ENCODE measurements at places on chromosomes 1 and 21. TPM values are rescaled to one million over a fixed set of nuclear protein-coding genes. Genes with fewer than 3 reads are reported as not detected.

DNA sequence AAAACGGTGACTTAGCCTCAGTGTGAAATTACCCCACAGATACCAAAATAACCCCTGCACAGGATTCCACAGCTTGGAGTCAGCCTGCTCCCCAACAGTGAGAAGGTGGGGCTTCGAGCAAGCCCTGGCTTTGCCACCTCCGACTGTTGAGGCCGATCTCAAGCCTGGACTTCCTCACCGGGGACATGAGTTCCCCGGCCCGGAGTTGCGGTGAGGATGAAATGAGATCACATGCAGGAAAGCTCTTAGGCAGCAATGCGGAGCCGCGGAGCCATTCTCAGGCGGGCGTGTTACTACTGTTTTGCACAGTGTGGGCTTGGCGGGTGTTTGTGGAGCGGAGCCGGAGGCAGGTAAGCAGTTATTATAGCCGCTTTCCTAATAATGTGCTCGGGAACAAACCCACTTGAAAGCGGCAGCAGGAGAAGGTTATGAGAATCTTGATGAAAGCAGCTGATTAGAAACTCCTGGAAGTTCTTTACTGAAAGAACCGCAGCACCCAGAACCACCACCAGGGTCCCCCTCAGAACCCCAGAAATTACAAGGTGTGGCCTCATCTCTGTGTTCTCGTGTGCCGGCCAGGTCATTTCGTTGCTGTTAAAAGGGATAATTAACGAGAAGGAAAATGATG is 3.9 kb upstream of the CLSTN1 start:
- peak; percentile 54 for DNase-seq

GRCh38 chr1:232553050-232553754 is 76.7 kb downstream of the SIPA1L2 start:
- peak; percentile 9 for DNase-seq

- DNase-seq: no peak
Observed at GRCh38 chr1:30761381-30762151, 4.0 kb upstream of the LAPTM5 start.

GRCh38 chr1:21552715-21553114 is 43.5 kb downstream of the ALPL start:
- DNase-seq: no peak

GRCh38 chr1:44672961-44673674 is 1.2 kb downstream of the TMEM53 start:
- no peak for DNase-seq

- DNase-seq: no peak
Observed at GRCh38 chr1:182335771-182336566, 55.6 kb downstream of the GLUL start.

- DNase-seq: no peak
Observed at GRCh38 chr1:211548321-211549091, 30.5 kb downstream of the SLC30A1 start.

DNA sequence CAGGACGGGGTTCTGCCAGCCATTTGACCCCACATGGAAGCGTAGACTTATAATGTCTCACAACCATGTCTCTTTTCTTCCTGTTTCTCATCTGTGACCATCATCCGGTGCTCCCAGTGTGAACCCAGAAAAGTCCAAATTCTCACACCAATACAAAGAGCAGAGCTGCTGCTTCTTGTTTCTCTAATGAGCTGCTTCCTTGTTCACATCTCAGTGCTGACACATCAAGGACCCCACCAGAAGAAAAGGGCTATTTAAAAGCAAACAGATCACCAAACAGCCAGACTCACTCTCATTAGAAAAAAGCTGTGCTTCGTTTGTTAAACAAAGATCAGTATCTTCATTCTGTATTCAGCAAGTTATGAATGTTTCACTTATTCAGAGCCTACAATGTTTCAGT is 835 bp upstream of the LCE1D start:
- no peak for DNase-seq

DNA sequence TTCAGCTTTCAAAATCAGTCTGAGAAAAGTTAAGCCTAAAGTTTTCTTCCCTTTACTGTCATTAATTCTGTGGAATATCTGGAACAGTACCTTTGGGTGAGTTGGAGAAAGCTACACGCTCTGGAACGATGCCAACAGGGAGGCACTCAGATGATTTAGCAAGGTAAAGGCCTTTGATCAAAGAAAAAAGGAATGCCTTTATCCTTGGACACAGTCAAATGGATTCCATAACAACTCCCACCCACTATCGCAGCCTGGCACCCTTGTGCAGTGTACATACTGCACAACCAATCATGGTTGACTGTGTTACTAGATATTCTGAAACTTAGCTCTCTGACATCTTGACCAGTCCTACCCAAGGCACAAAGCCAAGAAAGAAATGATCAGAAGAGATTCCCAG is 218.7 kb downstream of the PATJ start:
- DNase-seq: no peak

DNA sequence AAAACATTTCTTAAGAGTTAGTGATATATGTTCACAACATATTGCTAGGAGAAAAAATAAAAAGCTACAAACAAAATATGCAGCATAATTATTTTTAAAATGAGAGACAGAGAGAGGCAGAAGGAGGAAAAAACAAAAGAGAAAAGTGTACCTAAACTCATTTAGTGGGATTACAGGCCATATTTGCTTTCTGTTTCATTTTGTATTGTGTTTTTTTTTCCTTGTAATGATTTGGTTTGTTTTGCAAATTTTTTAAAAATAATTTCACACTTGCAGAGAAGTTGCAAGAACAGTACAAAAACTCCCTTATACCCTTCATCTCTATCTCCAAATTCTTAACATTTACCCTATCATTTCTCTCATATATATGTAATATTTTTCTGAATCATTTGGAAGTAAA is 65.0 kb downstream of the LBR start:
- no peak for DNase-seq

GRCh38 chr1:119139403-119139802 is 1.1 kb downstream of the WARS2 start:
- no peak for DNase-seq

GRCh38 chr1:46412893-46413595 is 18.9 kb downstream of the FAAH start:
- no peak for DNase-seq

DNA sequence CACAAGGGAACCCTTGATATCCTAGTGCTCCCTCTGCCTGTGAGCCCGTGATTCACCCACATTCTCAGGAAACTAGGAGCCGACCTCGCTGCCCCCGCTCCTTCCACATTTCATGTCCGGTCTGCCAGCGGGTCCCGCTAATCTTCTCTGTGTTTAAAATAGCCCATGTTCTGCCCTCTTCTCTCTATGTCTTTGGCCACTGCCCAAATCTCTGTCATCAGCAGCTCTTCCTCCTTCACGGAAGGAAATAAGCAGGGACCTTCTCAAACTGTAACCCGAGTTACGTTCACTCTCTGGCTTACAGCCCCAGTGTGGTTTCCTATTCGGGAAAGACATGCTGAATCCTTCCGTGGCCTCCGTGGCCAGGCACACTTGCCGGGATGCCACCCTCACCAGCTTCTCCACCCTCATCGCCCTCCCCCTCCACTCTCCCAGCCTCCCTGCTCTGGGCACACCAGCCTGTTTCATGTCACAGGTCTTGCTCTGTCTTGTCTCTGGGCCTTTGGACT is 21.1 kb upstream of the UBXN10 start:
- DNase-seq: no peak

DNA sequence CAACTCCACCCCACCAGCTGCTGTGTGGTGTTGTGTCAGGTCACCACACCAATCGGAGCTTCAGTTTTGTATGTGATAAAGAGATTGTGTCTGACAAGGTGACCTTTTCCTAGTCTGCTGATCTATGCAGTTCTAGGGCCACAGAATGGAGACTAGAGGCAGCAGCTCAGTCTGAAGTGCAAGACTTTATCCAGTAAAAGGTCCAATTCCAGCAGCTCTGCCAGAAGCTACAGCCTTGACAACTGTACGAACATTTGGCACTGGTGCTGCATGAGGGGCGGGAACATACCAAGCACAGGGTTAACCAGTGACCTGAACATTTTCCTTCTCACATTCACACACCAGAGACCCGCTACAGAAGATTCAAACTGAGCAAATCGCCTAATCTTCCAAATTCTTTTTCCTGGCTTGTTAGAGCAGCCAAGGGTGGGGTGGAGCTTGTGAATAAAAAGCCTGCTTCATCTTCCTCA is 9.3 kb downstream of the FMO1 start:
- no peak for DNase-seq

DNA sequence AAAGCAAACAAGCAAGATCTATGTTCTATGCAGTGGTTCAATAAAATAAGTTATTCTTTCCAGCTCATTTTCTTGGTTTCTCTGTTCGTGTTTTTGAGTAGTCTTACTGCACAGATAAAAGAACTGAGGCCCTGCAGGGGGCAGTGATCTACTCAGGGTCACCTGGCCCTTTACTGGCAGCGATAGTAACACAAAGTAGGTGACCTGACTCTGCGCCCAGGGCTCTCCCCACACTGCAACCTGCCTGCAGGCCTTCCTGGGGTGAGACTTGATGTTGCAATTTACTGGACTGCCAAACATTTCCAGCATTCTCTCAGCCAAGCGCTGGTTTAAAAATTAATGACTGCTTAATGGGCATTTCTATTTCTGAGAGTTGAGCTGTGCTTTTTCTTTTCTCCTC is 110.3 kb downstream of the HUNK start:
- peak; percentile 44 for DNase-seq

DNA sequence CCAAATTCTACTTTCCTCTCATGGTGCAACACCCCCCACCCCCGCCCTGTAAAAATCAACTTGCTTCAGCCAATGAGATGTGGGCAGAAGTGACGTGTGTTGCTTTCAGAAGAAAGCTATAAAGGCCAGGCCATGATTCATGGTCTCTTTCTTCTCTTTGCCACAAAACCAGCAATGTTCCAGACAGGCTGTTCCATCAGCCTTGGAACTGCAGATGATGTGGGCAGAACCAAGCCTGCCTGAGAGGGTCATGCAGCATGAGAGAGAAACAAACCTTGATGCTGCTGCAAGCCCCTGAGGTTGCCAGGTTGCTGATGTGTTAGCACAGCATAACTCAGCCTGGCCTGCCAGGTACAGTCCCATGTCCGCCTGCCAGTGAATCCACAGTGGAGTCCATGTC is 41.8 kb downstream of the MIS18A start:
- DNase-seq: no peak

GRCh38 chr1:147842578-147842977 is 60.0 kb upstream of the GJA8 start:
- DNase-seq: no peak

GRCh38 chr1:34320053-34320669 is 143.5 kb downstream of the C1orf94 start:
- DNase-seq: no peak

DNA sequence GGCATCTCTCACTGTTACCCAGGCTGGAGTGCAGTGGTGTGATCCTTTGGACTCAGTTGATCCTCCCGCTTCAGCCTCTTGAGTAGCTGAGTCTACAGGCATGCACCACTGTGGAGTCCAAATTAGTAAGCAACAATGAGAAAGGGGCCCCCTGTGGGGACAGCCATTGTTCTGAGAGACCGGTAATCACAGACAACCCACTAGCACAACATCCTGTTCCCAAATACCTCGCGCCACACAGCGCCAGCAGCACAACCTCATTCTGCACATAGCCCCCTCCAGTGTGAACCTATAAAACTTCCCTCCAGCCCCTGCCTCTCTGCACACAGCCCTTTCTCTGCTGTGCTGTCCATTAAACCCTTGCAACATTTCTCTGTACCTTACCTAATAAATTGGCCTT is 226.4 kb downstream of the DYRK1A start:
- DNase-seq: no peak

DNA sequence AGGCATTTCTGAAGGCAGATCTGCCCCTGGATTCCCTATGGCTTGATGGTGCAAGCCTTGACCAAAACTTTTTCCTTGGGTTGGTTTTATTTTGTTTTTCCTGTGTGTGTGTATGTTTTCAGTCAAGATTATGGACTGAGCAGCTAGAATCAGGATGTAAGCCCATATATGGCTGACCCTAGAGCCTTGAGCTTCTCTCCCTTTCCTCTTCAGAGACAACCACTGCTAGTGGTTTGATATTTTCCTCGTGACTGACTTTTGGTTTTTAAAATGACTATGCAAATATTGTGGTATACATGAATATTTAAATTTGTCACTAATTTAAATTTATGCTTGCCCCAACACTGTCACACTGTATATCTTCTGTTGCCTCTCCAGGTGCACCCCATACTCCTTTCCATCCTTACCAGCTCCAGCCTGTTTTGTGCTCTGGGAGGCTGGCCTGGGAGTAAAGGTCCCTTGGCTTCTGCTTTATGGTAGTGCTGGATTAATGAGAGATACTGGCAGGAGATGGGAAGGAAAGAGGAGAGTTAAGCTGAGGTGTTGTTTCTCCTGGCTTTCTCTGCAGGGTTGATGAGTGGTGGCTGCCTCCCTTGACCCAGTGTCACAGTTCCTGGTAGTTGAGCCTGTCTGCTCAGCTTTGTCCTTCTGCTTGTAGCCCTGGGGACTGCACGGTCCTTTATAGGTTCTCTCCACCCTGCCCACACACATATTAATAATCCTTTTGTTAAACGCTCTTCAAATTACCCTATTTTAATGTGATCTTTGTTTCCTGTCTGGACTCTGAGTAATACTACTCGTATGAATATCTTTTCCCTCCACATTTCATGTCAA is 44.4 kb downstream of the RWDD3 start:
- DNase-seq: no peak

- DNase-seq: no peak
Observed at GRCh38 chr1:237012361-237012760, 8.1 kb upstream of the MT1HL1 start.

DNA sequence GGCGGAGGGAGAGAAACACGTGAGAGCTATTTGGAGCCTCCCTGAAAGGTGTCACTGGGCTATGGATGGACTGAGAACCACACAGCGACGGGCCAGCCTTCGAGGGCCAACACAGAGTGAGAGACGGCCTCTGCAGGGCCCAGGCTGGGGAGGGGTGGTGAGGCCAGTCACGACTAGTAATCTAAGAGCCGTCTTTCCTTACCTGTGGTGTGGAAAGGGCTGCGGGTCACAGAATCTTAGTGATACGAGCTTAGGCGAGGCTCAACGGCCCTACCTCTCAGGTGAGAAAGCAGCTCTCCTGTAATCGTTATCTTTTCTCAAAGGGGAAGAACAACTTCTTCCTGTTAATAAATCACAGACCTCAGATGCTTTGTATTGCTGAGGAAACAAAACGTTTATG is 33.4 kb upstream of the COX20 start:
- DNase-seq: peak; percentile 41

DNA sequence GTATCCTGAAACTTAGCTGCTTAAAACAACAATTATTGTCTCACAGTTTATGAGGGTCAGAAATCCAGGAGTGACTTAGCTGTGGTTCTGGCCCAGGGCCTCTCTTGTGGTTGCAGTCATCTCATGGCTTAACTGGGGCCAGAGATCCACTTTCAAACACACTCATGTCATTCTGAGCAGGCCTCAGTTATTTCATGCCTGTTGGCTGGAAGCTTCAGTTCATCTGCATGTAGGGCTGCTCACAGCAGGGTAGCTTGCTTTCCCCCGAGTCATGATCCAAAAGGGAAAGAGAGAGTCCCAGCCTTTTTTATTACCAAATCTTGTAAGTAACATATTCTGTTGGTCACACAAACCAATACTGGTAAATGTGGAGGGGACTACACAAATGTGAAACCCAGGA is 96.6 kb upstream of the B3GALT2 start:
- no peak for DNase-seq

- DNase-seq: no peak
Observed at GRCh38 chr1:205205055-205205454, 6.4 kb downstream of the DSTYK start.

The KRTAP21-2 gene
- not detected for polyA plus RNA-seq

The PROK1 gene
- polyA plus RNA-seq: not detected

The SELE gene
- polyA plus RNA-seq: 0.61 TPM

The TMEM79 gene
- 3.7 TPM for polyA plus RNA-seq

The ADAMTS4 gene
- polyA plus RNA-seq: 3.7 TPM

The GJA5 gene
- polyA plus RNA-seq: 1.6 TPM

The B3GALT2 gene
- 0.99 TPM for polyA plus RNA-seq

The GPR37L1 gene
- polyA plus RNA-seq: 0.02 TPM

The CCDC185 gene
- polyA plus RNA-seq: not detected

The NBPF19 gene
- polyA plus RNA-seq: 4.6 TPM
